ENCODE measurements at places on chromosomes 2 and 18. TPM values are rescaled to one million over a fixed set of nuclear protein-coding genes. Genes with fewer than 3 reads are reported as not detected.

DNA sequence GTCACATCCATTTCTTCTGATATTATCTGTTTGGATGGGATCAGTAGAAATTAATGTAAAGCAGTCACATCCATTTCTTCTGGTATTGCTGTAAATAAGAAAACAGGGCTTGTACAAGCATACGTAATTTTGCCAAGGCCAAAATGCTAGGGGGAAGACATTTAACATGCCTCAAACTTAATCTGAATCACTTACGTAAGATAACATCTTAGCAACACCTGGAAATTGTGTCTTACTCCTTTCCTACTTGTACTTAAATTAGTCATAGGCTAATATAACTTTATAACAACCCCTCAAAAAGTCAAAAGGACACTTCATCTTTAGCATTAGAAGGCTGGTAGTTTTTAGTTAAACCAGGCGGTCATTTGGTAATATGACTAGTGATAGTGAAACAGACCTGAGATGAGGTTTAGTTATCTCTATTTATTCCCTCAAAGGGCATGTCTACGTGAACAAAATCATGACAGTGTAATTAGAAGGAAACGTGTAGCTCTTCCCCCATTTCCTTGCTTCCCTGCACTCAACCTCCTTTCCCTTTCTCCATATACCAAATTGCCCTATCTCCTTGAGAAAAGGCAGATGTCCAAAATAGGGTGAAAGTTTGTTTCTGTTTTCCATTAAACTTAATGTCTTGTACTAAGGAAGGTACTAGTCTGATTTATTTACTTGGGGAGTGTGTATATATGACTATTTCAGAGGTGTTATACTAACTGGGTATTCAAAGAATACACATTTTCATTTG is 99.3 kb upstream of the FZD5 start:
- no peak for DNase-seq

DNA sequence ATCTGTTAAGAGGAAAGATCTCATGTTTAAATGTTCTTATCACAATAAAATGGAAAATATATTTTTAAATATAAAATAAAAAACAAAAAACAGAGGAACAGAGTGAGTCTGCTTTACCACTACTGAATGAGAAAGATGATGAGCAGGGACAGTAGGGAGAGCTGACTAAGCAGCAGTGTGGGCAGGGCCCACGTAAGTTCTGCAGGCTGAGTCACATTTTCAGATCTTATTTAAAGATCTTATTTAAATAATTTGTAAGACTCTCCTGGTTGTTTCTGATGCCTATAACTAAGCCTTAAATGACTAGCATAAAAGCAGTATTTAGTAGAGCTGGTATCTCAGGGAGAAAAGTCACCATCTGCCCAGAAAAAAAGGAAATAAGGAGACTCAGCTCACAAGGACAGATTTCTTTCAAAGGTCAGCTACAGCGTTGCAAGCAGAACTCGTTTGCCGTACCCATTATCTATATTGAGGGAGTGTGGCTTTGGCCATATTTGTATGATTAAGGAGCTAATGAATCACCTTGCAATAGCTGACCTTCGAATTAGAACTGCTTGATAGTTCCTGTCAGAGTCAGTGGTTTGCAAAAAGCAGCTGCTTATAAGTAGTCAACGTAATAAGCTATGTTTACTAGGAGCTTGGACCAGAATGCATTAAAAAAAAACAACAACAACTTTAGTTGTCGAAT is 322.1 kb upstream of the CHAC2 start:
- peak; percentile 48 for DNase-seq

DNA sequence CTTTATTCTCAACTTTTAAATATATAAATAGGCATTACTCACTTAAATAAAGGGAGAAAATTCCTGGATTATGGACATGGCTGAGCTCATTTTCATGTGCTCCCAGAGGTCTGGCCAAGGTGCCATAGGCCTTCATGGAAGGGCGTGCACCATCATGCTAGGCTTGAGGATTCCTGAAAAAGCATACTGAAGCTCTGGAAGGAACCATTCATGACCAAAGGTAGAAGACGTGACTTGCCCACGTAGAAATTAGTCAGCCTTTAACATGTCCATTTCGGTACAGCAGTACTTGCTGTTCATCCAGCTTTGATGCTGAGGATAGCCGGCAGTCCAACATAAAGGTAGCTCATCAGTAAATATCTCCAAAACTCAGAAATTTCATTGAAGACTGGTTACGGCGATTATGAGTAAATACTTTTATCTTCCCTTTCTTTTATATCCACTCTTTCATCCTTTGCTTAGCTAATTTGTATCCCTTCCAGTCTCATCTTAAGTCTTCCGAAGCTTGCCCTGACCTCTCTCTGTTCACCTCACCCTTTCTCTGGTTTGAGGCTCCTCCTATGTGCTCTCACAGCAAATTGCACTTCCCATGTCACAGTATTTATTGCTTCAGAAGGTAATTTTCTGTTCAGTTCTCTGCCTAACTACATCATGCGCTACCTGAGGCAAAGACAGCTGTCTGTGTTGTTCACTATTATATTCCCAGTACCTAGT is 32.3 kb upstream of the ASNSD1 start:
- DNase-seq: no peak

DNA sequence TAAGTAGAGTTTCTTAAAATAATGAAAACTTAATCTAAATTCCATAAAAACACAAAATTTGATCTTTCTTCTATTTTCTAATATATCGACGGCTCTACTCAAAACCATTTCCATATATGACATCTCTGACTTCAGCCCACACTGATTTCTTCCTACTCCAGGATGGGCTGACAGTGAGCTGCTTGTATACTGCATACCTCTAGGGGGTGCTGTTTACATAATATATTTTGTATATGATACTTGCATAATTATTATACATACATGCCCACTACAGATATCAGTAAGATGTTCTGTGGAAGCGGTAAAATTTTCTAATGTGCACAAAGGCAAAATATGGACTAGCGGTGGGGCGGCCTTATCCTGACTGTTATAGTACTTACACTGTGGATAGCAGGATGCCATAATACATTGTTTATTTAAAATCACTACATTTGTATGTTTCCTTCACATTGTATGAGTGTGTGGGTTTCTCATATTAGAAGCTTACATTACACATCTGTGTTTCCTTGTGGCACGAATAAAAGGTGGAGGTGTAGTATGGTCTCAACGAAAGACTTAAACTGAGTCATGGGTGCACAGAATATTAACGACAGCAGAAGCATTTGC is 66.1 kb upstream of the NXPH2 start:
- DNase-seq: no peak

GRCh38 chr2:139867601-139868226 is 1087.5 kb upstream of the NXPH2 start:
- no peak for DNase-seq

- no peak for DNase-seq
Measured at GRCh38 chr18:8303151-8303755, 306.0 kb upstream of the RAB12 start.

GRCh38 chr2:39380525-39381150 is 56.4 kb downstream of the MAP4K3 start:
- no peak for DNase-seq

DNA sequence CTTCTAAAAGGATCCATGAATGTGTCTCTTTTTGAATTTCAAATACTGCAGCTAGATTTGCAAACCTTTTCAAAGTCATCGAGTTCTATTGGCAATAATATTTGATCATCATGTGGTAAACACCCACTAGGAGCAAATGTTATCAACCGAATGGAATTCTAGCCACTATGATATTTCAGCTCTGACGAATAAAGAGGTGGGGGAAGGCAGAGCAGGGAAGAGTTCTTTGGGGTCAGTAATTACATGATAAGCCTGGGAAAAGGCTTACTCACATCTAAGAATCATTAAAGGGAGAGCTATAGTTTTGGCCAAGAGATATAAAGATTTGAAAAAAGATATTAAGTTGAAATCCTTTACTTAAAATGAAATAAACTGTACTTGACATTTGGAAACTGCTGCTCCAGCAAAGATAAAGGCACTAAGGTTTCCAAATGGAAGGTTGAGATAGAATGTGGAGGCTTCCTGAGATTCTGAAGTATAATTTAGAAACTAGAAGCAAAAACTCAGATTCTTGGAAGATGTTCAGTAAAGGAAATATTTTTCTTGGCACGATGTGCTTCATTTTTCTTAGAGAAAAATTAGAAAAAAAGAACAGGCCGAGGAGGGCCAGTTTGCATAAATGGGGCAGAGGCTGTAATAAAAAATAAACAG is 104.7 kb upstream of the ARHGAP28 start:
- DNase-seq: no peak

DNA sequence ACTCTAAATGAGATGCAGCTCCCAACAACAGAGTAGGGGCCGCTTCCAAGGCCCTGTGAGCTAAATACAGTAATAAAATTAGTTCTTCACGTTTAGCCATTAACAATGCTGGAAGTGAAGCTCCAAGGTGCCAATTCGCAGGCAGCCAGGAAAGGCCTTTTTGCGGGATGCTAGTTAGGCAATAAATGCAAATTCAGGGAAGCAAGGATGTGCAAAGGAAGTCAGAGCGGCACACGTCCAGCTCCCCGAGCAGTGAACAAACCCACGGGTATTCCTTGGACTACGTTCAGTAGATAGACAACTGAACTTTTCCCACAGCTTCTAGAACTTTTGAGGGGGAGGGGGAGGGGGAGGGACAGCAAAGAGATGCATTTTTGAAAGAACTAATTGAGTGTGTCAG is 6.9 kb downstream of the ZNF516 start:
- DNase-seq: no peak

- DNase-seq: no peak
Measured at GRCh38 chr2:174322746-174323145, 12.0 kb upstream of the SP9 start.

DNA sequence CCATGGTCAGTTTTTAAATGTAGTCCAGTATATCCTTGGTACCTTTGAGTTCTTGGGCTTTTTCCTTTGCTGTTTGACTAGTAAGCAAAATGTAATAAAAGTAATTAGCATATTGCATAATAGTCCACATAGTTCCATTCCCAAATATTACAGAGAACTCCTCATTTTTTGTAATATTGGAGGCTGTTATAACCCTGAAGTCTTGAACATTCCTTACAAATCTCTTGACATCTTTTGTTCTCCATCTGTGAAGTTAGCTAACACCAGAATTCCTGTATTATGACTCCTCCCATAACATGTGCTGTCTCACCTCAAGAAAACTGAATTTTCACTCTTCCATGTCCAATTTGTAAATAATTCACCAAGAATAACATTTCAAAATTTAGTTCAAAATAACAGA is 17.1 kb downstream of the CREB1 start:
- no peak for DNase-seq

GRCh38 chr2:5520463-5520972 is 171.7 kb upstream of the SOX11 start:
- DNase-seq: no peak

DNA sequence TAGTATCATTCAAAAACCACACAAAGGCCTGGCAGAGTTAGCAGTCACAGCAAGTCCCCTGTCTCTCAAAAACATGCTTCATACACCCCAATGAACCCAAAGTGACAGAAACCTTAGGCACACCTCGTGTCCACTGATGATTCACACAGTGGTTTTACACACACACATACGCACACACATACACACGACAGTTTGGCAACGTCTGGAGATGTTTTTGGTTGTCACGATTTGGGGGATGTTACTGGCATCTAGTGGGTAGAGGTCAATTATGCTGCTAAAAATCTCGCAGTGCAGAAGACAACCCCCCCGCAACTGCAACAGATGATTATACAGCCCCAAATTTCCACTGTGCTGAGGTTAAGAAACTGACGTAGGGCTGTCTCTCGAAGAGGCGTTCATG is 72.9 kb upstream of the PARD3B start:
- no peak for DNase-seq

DNA sequence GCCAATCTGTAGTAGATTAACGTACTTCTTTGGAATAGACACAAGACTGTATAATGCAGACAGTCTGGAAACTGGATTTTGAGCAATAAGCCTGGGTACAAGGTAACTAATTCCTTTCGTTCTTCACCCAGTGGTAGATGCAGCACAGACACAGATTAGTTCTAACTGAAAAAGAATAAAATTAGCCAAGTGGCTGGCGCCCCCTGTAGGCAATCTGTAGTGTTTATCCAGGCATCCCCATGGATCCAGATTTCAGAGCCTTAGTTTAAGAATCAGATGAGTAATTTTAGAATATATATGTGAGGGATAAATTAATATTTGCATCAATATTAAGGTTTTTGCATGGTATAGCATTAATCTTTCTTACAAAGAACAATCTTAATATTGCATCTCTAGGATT is 563.9 kb downstream of the DCC start:
- DNase-seq: peak; percentile 51

The TMEM198 gene
- total RNA-seq: 13.2 TPM

The CRYBA2 gene
- 5.0 TPM for total RNA-seq

The ZSWIM2 gene
- total RNA-seq: not detected

The LINC00305 gene
- total RNA-seq: not detected

The CD207 gene
- total RNA-seq: not detected

Data from dorsolateral prefrontal cortex (tissue), 122 donors.